ENCODE measurements at places on chromosomes 6 and 20.

GRCh38 chr6:129817821-129818220 lies 43.3 kb downstream of the TMEM244 start:
- no peak for DNase-seq

- DNase-seq, result no peak
Measured at GRCh38 chr20:9223296-9223695, 154.4 kb downstream of the PLCB4 start.

DNA sequence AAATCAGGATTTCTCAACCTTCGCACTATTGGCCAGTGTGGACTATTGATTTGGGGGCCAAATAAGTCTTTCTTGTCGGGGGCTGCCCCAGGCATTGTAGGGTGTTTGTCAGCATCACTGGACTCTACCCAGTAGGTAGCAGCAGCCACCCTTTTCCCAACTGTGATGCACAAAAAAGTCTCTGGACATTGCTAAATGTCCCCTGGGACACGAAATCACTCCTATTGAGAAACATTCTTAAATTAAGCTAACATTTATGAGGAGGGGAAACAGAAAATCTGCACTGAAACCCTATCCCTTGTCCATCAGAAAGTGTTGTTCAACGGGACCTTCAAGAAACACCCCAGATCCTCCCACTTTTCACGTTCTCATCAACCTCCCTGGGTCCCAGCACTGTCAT lies 54.2 kb downstream of the NFATC2 start:
- no peak for DNase-seq

DNA sequence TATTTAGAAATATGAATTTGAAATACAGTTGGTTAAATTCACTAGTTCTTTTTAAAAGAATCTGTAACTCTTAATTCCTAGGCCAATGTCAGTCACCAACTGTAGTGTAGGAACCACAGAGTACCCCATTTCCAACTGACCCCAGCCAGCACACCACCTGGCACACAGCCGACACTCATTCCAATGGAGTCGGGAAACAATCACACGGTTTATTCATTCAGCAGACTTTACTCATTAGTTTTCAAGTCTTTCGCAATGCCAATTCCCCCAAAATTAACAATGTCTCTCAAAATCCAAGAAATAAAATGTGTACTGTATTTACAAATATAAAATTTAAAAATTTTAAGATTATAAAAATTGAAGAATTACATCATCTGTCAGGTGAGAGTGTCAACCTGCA lies 13.5 kb downstream of the ARG1 start:
- no peak for DNase-seq

- no peak for DNase-seq
Measured at GRCh38 chr20:48224533-48225050, 439.3 kb upstream of the SULF2 start.

GRCh38 chr20:21101932-21102575 lies 4.1 kb downstream of the LINC00237 start:
- no peak for DNase-seq

GRCh38 chr20:38725931-38726803 lies 1.9 kb downstream of the SLC32A1 start:
- peak; percentile 12 for DNase-seq

GRCh38 chr6:165704045-165704748 lies 41.2 kb upstream of the PDE10A start:
- DNase-seq, result no peak

- peak; percentile 31 for DNase-seq
Measured at GRCh38 chr20:10427060-10427692, 6.8 kb downstream of the MKKS start.

DNA sequence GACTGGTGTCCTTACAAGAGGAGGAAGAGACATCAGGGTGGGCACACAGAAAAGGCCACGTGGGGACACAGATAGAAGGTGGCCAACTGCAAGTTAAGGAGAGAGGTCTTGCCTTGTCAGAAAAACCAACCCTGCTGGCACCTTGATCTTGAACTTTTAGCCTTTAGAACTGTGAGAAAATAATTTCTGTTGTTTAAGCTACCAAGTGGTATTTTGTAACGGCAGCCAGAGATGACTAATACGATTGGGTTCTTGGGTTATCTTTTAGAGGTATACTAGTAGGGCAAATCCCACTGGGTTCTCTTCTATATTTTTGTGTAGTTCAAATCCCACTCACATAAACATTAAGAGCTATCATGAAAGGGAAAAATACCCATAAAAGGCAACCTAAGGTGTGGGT lies 31.9 kb upstream of the ZBTB24 start:
- DNase-seq, result no peak

DNA sequence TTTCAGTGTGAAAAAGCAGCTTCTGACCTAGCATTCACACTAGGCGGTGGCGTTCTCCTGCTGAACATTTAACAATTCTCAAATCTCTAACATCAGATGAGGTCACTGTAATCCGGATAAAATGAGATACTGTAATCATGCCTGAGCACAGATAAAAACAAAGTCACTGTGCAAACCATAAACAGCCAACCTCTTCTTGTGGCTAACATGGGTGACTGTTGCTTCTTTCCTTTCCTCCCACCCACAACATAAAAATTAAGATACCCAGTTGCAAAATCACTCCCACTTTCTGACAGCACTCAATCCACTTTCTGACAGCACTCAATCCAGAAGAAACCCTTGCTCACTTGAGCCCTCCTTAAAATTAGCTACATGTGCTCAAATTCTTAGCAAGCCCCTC lies 11.5 kb upstream of the ALDH8A1 start:
- no peak for DNase-seq

DNA sequence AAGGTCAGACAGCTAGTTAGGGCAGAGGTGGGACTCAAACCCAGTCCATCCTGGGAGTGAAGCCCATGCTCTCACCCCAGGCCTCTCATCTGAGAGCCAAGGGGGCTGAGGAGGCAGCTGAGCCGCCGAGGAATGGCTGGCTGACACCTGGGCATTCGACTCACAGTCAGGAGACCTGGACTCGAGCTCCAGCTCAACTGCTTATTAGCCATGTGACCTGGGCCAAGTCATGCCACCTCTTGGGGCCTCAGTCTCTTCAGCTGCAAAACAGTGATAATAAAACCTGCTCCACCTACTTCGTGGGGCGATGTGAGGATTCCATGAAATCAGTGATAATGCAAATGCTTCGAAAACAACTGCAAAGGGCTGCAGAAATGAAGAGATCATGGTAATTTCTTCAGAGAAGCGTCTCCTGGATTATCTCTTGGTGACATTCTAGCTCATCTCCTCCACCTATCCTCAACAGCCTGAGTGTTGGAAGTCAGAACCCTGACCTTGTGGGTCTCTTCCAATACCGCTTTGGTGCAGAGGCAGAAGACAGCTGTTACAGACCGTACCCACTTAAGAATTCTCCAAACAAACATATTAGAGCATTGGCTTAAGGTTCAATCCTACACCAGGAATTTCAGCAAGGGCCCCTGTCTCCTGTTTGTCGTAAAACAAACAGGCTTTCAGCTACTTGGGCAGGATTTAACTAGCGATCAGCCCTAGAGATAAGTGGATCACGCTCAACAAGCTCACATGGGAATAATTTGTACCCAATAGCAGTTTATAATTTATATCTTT lies 60.0 kb upstream of the PIM1 start:
- DNase-seq, result no peak

GRCh38 chr6:143253586-143253985 lies 192.9 kb downstream of the AIG1 start:
- no peak for DNase-seq

DNA sequence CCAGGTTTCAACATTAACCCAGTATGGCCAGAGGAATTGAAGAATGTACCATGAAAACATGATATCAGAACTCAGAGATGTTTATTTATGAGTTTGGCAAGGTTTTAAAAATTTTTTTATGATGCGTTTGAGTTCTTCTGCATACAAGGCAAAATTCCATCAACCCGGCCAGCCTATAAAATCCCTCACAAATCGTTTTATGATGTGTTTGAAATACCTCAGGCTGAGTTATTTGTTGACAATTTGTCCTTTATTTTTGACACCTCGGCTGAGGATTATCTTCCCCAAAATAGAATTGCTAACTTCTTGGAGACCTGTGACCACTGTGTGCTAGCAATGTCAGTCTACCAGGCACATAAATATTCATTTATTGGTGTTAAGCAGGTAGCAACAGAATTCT lies 91.9 kb upstream of the SLC24A3 start:
- no peak for DNase-seq

DNA sequence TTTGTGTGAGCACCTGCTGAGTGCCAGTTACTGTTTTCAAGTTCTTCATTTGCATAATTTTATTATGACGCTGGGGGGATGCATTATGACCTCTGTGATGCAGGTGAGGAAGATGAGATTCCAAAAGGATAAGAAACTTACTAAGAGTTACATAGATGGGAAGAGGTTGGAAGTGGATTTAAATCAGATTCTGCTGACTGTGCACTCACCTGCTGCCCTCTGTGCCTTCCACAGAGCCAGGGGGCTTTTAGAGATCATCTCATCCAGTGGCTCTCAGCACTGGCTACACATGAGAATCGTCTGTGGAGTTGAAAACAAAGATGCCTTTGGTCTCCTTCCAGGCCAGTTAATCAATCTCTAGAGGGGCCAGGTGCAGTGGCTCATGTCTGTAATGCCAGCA lies 47.9 kb downstream of the TIAM2 start:
- no peak for DNase-seq

- DNase-seq, result no peak
Measured at GRCh38 chr6:169955731-169956437, 204.5 kb downstream of the ERMARD start.

GRCh38 chr6:46711491-46711890 lies 23.7 kb downstream of the PLA2G7 start:
- DNase-seq, result no peak

GRCh38 chr6:28725274-28725809 lies 198.4 kb downstream of the TRIM27 start:
- no peak for DNase-seq

GRCh38 chr6:137767911-137768690 lies 99.0 kb upstream of the TNFAIP3 start:
- DNase-seq, result peak; percentile 31

GRCh38 chr20:4765681-4766080 lies 44.0 kb downstream of the PRND start:
- no peak for DNase-seq

DNA sequence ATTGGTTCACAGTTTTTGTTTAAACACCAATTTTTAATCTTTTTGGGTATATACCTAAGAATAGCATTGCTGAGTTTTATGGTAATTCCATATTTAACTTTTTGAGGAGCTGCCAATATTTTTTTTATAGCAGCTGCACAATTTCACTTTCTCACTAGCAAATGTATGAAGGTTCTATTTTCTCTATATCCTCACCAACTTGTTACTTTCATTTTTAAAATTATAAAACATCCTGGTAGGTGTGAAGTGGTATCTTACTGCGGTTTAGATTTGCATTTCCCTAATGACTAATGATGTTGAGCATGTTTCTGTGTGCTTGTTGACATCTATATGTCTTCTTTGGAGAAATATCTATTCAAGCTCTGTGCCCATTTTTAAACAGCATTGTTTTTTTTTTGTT lies 452.1 kb downstream of the GRIK2 start:
- DNase-seq, result no peak

GRCh38 chr20:56995635-56996075 lies 270.8 kb downstream of the BMP7 start:
- no peak for DNase-seq

DNA sequence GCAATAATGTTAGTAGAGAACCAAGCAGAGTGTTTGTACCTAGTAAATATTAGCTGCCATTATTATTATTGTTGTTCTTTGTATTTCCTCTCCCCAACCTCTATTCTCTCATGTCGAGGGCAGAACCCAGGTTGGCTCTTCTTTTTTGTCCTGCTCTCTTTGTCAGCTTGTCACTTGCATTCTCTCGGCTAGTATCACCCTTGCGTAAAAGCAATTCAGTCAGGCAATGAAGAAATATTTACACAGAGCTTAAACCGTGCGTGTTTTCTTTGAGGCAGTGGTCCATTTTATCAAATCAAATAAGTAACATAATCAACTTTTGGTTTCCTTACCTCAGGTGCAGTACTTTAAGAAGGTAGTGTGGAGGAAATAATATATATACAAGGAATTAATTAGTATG lies 83.9 kb downstream of the TULP4 start:
- DNase-seq, result no peak
